ENCODE measurements at places on chromosomes 3 and 15. TPM values are rescaled to one million over a fixed set of nuclear protein-coding genes. Genes with fewer than 3 reads are reported as not detected.

Gene CKMT1A
- 2.6 TPM for total RNA-seq

Gene NOX5
- total RNA-seq = 0.19 TPM

Gene MITF
- total RNA-seq = 43.8 TPM

Gene LMLN
- 4.4 TPM for total RNA-seq

Gene RPP25
- total RNA-seq = 10.7 TPM

Gene WWTR1
- 65.9 TPM for total RNA-seq

Gene CCR9
- not detected for total RNA-seq

Gene DPPA2
- total RNA-seq = not detected

Gene C2CD4A
- not detected for total RNA-seq

Gene ITGB5
- total RNA-seq = 339 TPM

- DNase-seq = no peak
Observed at GRCh38 chr15:29121369-29121656, 148.3 kb downstream of the NSMCE3 start.

DNA sequence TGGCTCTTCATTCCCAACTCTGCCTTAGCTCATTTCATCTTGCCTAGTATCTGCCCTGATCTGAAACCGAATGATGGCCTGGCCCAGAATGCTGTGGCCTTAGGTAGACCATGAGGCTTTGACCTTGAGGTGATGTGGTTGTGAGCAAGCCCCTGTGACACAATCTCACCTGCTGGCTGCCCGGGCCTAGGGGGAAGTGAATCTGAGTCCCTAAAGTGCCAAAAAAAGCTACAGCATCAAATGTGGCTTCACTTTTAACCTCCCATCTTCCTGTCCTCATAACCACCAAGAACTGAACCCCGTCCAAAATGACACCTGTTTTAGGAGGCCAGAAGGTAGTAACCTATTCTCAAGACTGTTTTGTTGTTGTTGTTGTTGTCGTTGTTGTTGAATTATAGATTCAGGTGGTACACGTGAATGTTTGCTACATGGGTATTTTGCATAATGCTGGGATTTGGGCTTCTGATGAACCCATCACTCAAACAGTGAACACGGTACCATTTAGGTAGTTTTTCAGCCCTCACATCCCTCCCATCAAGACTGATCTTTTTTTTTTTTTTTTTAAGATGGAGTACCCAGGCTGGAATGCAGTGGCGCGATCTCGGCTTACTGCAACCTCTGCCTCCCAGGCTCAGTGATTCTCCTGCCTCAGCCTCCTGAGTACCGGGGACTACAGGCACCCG lies 54.6 kb downstream of the MCCC1 start:
- no peak for DNase-seq

DNA sequence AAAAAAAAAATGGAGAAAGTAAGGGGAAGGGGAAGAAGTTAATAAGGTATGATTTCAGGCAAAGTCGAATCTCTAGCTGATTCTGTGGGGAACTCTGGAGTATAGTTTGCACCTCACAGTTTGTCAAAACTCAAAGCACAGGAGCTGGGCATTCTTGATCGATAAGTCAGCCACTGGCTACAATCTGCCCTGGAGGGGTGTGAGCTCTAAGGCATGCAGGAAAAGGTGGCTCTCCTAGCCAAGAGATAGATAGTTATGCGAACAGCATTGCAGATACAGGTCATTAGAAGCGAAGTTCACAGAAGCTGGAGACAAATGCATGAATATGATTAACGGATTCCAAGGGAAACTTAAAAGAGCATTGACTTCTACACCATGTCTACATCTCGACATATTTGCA lies 952.6 kb downstream of the AGBL1 start:
- no peak for DNase-seq

- DNase-seq = peak; percentile 94
Observed at GRCh38 chr15:75042730-75043508, 19.5 kb downstream of the PPCDC start.

- DNase-seq = no peak
Observed at GRCh38 chr15:75002398-75002797, 7.0 kb downstream of the SCAMP5 start.

GRCh38 chr15:50137330-50137761 lies 18.3 kb upstream of the ATP8B4 start:
- DNase-seq = no peak

GRCh38 chr15:98657721-98658120 lies 9.4 kb downstream of the IGF1R start:
- no peak for DNase-seq

DNA sequence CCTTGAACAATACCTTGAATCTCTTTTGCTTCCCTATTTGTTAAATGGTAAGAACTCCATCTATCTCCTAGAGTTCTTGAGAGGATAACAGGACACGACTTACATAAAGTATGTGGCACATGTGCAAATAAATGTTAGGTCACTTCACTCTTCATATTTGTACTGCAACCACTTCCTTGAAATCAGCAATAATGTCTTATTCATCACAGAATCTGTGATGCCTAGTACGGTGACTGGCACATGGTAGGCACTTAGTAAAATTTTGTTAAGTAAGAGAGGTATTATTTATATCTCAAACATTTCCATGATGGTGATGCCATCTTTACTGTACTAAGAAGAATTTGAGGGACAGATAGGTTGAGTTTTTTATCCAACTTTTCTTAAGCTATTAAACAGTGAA lies 14.3 kb downstream of the CD47 start:
- DNase-seq = no peak

DNA sequence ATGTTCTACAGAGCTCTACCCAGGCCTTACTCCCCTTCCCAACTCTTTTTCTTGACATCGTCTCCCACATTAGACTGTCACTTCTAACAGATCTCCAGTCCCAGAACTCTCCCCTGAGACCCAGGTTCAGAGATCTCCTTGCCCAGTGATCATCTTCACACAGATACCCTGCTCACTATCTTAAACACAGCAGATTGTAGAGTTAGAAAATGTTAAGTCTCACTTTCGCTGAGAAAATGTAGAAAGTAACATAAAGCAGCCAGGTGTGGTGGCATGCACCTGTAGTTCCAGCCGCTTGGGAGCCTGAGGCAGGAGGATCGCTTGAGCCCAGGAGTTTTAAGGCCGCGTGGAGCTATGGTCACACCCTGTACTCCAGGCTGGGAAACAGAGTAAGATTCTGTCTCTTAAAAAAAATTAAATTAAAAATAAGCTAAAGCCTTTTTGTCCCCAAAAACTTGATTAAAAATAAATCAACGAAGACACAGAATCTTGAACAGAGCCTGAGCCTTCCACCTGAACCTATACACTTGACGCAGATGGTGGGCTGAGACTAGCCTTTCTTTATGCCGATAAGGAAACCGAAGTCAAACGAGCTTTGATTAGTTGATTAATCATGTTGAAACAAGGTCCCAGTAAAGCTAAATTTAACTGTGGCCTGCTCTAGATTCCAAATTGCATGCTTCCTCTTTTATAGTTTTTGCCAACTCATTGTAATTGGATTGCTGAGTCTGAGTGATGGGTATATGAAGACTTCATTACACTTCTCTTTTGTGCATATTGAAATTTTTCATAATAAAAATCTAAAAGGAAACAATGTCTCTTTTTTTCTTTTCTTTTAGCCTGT lies 31.3 kb upstream of the BLM start:
- DNase-seq = no peak

DNA sequence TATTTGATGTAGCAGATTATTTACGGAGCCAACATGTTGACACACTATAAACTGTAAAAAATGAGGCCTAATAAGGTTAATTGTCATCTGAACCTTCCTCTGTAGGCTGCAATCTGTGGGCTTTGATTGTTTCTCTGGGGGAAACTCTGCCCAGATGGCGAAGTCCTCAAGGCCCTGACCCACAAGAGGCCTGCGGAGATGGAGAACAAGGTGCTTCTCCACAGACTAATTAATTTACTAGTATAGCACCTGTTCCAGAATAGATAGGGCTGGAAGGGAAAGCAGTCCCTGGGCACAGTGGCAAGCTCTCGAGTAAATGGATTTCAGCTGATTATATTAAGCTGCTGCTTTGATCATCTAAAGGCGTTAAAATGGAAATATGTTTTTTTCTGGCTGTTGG lies 338.8 kb upstream of the DNAJC19 start:
- DNase-seq = no peak

DNA sequence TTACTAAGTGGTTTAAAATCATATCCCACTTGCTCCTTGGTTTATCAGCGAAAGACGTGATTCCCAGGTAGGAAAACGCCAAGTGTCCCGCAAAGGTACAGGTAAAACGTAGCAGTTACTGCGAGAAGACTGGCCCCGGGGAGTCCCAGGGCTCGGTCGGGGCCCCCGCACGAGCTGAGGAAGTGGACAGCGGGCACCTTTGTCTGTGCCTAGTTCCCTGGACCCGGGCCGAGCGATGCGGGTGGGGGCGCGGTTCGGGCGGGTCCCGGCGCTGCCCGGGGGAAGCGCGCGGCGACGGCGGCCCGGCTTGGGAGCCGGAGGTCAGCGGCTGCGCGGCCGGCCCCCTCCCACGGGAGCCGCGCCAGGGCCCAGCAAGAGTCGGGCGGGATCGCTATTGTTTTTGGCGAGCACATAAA lies 864 bp upstream of the NEO1 start:
- DNase-seq = no peak

GRCh38 chr3:159929171-159930141 lies 59.2 kb upstream of the IL12A start:
- DNase-seq = no peak

GRCh38 chr15:48861813-48862431 lies 16.0 kb upstream of the EID1 start:
- DNase-seq = no peak

- DNase-seq = no peak
Observed at GRCh38 chr15:94033683-94034020, 197.7 kb upstream of the MCTP2 start.

GRCh38 chr3:13927295-13927694 lies 47.4 kb upstream of the WNT7A start:
- no peak for DNase-seq

DNA sequence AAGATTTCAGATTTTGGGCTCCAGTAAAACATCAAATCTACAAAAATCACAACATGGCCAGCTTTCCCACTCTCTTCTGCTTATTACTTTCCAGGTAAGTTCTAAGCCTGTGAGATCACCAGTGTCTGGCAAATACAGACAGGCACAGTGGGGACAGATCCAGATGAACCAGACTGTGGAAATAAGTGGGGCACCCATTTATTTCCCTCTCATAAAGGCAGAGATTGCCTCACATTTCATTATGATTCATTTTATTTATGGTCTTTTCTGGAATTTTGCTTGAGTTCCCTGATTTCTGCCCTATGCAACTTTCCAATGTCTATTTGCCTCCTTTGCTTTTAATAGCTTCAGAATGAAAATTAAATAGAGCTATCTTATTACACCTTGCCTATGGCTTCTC lies 66.8 kb downstream of the GREM1 start:
- DNase-seq = no peak

DNA sequence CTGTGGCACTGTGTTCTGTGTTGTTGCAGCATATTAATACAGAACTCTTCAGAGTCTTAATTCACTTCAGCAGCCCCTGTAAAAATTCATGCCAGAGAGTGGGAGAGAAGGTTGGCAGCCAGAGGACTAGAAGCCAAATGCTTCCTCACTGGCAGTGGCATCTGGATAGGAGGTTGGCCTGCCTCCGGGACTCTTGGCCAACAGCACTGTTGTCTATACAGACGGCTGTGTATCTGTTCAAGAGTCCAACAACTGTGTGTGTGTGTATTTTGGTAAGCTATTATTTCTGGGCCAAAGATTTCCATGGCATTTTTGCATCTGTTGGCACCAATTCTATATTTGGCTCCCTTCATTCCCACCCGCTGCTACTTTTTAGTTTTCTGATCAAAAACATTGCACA lies 156.0 kb upstream of the SOX2 start:
- DNase-seq = no peak

- no peak for DNase-seq
Observed at GRCh38 chr15:33278816-33279612, 31.8 kb upstream of the RYR3 start.

DNA sequence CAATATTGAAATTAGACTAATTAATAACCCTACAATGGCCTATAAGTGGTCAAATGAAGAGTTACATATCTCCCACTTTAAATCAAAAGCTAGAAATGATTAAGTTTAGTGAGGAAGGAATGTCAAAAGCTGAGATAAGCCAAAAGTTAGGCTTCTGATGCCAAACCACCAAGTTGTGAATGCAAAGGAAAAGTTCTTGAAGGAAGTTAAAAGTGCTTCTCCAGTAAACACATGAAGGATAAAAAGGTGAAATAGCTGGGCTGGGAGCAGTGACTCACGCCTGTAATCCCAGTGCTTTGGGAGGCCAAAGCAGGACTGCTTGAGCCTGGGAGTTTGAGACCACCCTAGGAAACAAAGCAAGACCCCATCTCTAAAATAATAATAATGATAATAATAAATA lies 46.9 kb upstream of the DCUN1D1 start:
- DNase-seq = no peak

GRCh38 chr3:95044101-95044500 lies 981.2 kb downstream of the NSUN3 start:
- DNase-seq = no peak

- peak; percentile 87 for DNase-seq
Observed at GRCh38 chr15:78676424-78677110, 35.6 kb upstream of the CHRNB4 start.

DNA sequence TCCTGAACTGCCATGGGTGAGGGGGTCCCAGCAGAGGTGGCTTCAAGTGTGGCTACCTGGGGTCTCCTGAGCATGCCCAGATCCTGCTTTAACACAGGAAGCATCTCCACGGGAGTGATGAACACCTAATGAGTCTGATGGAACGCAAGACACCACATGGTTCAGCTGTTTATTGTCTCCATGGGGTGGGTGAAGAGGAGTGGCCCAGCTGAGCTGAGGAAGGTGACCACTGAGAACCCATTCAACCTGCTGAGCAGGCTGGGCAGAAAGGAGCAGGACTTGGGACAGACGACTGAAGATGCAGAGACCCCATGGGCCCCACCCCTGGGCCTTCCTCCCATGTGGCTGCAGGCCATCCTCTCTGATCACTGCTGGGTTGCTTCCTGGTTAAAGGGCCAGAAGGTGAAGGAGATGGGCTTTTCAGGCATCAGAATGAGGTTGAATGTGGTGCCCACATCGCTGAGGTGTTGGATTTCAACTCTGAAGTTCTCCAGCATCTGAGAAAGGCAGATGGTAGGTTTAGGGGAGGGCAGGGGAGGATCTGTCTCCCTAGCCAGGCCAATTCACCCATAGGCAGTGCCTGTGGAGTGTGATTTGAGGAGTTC lies 29.7 kb downstream of the CYP11A1 start:
- no peak for DNase-seq

GRCh38 chr3:124034016-124034843 lies 42.3 kb upstream of the ROPN1 start:
- DNase-seq = peak; percentile 88

- DNase-seq = no peak
Observed at GRCh38 chr3:158801201-158801600, 653 bp upstream of the MFSD1 start.

DNA sequence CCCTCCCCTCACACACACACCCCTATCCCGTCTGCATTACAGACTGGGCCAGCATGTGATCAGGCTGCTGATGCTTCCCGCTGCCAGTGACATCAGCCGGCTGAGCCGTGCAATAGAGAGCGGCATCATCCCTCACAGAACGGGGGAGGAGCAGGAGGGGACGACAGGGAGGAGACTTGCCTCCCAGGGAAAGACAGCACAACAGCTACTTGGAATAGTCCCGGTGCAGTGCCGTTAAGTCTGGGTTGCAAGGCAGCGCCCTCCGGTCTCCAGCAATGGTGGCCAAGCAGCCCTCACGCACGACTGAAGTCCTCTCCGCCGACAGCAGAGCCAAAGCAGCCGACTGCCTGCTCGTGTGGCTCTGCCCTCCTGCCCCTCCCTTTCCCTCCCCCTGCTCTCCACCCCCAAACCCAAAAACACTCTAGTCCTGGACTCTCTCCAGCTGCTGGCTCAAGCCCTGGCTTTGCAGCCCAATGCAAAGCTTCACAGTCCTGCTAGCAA lies 31.5 kb upstream of the RPS17 start:
- no peak for DNase-seq
